Fibroblast of the aortic adventitia (primary cell): ENCODE measurements at places on chromosomes 6 and 20. TPM values are rescaled to one million over a fixed set of nuclear protein-coding genes. Genes with fewer than 3 reads are reported as not detected.

CCM2L gene
- total RNA-seq = not detected in 2 replicates

UNC93A gene
- not detected in 2 replicates for total RNA-seq

PRR18 gene
- total RNA-seq = not detected in 2 replicates

HSPA1B gene
- total RNA-seq = 62.0 and 112 TPM in 2 replicates

KCNG1 gene
- total RNA-seq = 3.0 and 13.3 TPM in 2 replicates

HLA-DOA gene
- total RNA-seq = not detected in 2 replicates

SLC22A3 gene
- 0.72 and 1.5 TPM in 2 replicates for total RNA-seq
